ENCODE measurements at places on chromosomes 2 and 18.

GRCh38 chr2:794554-795241 is 117.5 kb upstream of the TMEM18 start:
- DNase-seq = no peak

DNA sequence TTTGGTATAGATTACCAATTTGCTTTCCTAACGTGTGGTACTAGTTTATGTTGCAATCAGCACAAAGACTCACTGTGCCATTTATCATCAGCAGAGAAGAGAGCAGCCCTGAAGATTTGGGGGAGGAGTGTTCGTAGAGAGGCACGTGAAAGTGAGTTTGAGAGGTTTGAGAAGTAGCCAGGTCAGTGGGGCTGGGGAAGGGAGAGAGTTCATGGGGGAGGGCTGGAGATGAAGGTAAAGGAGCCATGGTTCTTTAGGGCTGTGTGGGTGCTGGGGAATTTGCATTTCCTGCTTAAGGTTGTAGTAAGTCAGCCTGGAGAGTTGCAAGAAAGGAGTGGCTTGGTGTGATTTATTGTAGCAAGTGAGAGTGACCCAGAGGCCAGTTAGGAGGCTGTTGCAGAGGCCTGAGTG is 172.1 kb downstream of the NEDD4L start:
- DNase-seq = no peak

DNA sequence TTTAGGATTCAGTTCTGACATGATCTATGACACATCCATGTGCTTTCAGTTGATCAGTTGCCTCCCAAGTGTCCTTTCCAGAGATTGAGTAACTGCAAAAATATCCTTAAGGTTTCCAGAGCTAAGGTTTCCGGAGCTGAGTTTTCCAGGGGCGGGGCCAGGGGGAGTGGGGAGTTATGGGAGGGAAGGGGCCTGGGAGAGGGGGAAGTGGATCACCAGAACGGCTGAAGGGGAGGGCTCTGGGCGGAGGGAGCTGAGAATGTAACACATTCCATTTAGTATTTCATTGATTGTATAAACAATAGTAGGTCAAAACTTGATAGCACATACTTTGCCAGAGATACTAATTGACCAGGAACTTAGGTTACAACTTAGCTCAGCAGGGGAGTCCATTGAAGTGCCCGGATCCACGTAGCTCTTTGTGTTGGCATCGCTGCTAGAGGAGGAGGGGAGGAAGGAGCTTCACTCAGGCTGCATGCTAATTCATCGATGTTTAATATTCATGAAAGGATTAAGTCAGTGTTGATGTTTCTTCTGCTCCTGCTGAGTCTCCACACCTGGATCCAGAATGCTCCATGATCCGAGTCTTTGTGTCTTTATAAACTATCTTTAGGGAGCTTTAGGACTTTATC is 289.8 kb downstream of the ALPK2 start:
- DNase-seq = no peak

DNA sequence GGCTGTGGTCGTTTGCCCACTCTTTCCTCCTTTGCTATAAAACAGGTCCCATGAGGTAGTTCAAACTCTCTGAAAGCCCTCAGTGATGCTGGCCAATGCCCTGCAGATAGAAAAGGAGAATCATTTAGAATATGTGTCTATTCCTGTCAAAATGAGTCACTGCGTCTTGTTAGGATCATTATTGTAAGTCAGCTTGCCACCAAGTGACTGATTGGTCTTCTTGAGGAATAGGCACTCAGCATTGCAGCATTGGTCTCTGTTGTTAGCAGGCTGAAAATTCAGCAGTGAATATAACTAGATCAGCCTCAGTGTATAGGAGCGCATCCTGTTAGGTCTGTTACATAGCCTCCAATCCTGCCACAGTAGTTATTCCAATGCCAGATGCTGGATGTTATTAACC is 28.9 kb downstream of the PRKRA start:
- no peak for DNase-seq

- DNase-seq = no peak
These were observed 66.5 kb downstream of the VWA3B start for GRCh38 chr2:98153481-98153880.

GRCh38 chr2:9037166-9037565 is 33.7 kb upstream of the MBOAT2 start:
- no peak for DNase-seq

GRCh38 chr2:190746971-190747761 is 98.3 kb downstream of the NAB1 start:
- DNase-seq = no peak

DNA sequence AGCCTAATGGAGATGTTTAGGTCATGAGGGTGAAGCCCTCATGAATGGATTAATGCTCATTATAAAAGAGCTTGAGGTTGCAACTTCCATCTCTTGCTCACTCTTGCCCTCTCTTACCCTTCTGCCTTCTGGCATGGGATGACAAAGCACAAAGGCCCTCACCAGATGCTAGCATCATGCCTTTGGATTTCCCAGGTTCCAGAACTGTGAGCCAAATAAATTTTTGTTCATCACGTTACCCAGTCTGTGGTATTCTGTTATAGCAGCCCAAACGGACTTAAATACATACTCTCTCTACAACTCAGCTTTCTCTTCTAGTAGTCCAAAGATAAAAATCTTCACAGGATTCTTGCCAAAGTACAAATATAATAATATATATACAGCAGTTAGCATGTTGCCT is 75.8 kb downstream of the LNPK start:
- no peak for DNase-seq

- DNase-seq = no peak
These were observed 5.7 kb upstream of the MBP start for GRCh38 chr18:77138270-77138669.

- no peak for DNase-seq
These were observed 58.1 kb downstream of the DGKD start for GRCh38 chr2:233412405-233412804.

GRCh38 chr2:159153463-159153862 is 133.0 kb downstream of the WDSUB1 start:
- no peak for DNase-seq

DNA sequence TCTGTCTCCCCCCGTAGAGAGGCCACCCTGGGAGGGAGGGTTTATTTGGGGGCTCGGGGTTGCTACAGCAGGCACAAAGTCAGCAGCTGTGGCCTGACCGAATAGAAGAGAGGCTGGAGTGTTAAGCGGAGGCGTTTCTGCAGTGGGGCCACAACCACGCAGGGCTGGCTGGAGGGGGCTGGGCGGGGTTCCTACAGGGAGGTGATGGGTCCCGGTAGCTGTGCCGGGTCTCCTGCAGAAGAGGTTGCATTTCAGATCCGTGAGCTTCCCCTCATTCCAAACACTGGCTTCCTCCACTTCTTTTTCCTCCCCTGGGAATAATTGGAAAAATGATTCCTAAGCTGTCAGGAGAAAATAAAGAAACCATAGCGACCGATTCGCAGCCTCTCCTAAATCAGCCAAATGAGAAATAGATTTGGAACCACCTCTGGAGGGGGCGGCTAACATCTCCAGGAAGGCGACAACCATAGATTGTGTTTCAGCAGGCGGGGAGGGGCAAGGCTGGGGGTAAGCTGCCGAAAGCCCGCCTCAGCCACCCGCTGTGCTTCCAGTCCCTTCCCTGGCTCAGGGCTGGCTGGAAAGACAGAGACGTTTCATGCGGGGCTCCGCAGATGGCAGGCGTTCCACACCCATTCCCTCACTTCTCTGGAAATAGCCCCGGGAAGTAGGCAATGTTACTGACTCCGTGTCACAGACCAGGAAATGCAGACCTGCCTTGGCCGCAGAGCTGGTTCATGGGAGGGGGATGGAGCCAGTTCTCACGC is 85.6 kb upstream of the TAF1B start:
- DNase-seq = no peak

- no peak for DNase-seq
These were observed 510.1 kb downstream of the EIPR1 start for GRCh38 chr2:2867397-2867979.

GRCh38 chr2:138831691-138832090 is 51.5 kb upstream of the NXPH2 start:
- no peak for DNase-seq

- DNase-seq = no peak
These were observed 31.6 kb downstream of the EPB41L3 start for GRCh38 chr18:5512176-5512575.

GRCh38 chr2:6474161-6475140 is 391.3 kb downstream of the CMPK2 start:
- no peak for DNase-seq

GRCh38 chr18:26103579-26103978 is 13.2 kb upstream of the SS18 start:
- no peak for DNase-seq

DNA sequence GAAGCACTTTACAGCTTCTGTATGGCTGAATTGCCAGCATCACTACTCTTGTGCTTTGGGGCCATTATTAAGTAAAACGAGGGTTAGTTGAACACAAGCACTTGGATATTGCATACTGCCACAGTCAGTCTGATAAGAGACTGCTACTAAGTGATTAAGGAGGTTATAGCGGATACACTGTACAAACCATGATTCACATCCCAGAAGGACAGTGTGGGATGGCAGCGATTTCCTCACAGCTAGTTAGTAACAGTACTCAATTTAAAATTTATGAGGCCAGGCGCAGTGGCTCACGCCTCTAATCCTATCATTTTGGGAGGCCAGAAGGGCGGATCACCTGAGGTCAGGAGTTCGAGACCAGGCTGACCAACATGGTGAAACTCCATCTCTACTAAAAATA is 2.6 kb upstream of the BMPR2 start:
- DNase-seq = no peak

- DNase-seq = no peak
These were observed 1304.3 kb upstream of the DDX18 start for GRCh38 chr2:116510117-116510671.

GRCh38 chr18:60246606-60247005 is 126.0 kb downstream of the MC4R start:
- no peak for DNase-seq

GRCh38 chr2:96501471-96501874 is 3.7 kb downstream of the NEURL3 start:
- DNase-seq = no peak

DNA sequence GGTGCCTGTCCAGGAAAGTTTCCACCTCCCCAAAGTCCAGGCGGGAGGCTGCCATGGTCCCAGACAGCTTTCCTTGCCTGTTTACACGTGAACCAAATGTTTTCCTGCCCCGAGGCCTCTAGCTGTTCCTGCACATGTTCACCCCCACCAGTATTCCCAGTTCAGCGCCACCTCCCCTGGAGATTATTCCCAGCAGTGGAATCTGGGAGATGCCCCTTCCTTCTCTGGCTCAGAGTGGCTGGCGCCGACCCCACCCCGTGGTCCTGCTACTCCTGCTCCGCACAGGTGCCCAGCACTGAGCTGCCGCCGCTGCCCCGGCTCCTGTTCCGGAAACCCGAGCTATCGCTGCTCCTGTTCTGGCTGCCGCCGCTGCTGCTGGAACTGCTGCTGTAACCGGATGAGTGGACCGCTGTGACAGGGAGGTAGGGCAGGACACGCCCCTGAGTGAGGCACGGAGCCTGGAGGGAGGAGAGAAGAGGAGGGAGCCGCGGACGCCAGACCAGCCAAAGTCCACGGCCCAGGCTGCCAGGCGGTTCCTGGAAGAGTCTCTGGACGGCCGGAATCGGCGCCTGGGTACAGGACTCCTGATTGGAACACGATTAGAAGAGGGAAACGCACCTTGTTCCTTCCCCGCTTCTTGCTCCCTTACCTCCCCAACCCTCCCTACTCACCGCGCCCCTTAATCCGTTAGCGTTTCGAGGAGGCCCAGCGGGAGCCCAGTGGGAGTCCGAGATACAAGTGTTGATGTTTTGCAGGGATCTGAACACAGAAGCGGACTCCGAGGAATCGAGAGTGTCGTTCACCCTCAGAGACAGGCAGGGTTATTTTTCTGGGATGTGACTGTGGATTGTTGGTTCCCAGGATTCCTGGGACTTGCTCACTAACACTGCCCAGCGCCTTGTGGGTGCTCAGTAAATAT is at the start of gene PDE11A:
PDE11A (minus strand) TSS at position 395 of the 919 bp plus-strand sequence; CDS start at position 55, 340 bp downstream.
- no peak for DNase-seq

DNA sequence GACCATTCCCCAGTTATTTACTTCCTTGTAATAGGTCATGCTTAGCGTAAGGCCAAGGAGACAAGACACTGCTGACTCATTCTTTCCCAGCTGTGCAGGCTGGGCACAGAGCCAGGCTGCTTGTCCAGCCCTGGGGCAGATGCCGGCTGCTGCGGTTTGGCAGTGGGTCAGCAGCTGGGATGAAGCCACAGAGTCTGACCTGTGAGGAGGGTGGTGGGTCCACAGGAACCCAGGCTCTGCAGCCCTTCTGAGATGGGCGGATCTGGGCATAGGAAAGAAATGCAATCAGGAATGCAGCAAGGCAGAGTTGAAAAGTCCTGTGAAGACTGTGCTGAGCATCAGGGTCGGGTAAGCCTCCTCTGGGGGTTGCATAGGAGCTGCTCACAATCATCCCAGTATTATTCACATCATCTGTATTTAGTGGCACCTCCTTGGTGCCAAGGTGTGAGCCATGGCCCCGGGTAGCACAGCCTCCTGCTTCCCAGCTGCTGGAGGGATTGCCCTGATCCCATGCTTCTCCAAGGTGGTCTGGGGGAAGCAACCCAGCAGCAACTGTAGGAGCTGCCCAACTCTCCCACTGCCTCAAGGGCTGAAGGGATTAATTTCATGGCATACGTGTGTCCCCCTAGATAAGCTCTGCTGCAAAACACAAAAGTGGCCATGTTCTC is 139.0 kb downstream of the DDX1 start:
- no peak for DNase-seq

DNA sequence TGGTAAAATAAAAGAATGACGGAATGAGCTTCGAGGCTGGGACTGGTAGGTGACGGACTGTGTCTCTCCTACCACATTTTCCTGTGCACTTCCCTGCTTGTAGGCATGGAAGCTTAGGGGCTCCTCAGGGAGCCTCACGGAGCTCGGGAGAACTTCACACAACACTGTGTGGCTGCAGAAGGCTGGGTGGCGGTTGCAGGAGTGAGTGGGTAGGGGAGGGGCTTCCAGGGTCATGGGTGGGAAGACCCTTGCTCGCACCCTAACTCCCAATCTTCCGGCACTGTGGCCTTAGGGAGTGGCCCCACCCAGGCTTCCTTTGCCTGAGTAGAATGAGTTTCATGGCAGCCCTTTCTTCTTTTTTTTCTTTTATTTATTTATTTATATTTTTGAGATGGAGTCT is 128.6 kb downstream of the INHBB start:
- DNase-seq = no peak

DNA sequence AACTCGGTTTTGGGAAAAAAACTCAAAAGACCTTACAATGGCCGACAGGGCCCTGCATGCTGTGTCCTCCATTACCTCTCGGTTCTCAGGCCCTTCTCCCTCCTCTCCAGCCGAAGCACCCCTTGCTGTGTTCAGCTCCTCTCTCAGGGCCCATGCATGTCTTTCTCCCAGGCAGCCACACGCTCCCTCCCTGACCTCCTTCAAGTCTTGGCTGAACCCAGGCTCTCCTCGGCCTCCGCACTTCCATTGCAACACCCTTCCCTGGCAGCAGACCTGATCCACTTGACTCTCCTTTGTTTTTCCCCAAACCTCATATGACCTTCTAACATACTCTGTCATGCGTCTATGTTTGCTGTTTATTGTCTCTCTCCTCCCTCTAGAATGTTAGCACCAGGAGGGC is 114.0 kb downstream of the CYP26B1 start:
- DNase-seq = no peak

- DNase-seq = no peak
These were observed 128.8 kb downstream of the TTC32 start for GRCh38 chr2:19772981-19773380.

- no peak for DNase-seq
These were observed 25.4 kb downstream of the WDR75 start for GRCh38 chr2:189466656-189467055.

- no peak for DNase-seq
These were observed 23.7 kb upstream of the NRP2 start for GRCh38 chr2:205658572-205658971.
